Aorta (tissue), 5 donors: ENCODE measurements at places on chromosomes 13 and 19. TPM values are rescaled to one million over a fixed set of nuclear protein-coding genes. Genes with fewer than 3 reads are reported as not detected.

- H3K36me3 ChIP-seq: no peaks in the 10 kb centered on the region
- H3K4me1 ChIP-seq: peaks cover 1% of the 10 kb centered on the region
- no peaks in the 10 kb centered on the region for H3K27me3 ChIP-seq
- no peak overlapping the region for H3K27ac ChIP-seq
- no peak overlapping the region for H3K4me3 ChIP-seq
Measured at GRCh38 chr13:75770592-75771011, 134.5 kb downstream of the LMO7 start.

- DNase-seq: no peak
- no peaks in the 10 kb centered on the region for H3K4me1 ChIP-seq
- H3K4me3 ChIP-seq: no peak overlapping the region
- H3K36me3 ChIP-seq: no peaks in the 10 kb centered on the region
Measured at GRCh38 chr13:41847216-41847615, 113.7 kb downstream of the VWA8 start.

- H3K4me1 ChIP-seq: no peaks in the 10 kb centered on the region
- no peaks in the 10 kb centered on the region for H3K27me3 ChIP-seq
- H3K27ac ChIP-seq: no peak overlapping the region
- H3K36me3 ChIP-seq: no peaks in the 10 kb centered on the region
- no peak overlapping the region for H3K4me3 ChIP-seq
- no peak for DNase-seq
Measured at GRCh38 chr13:50464349-50465251, 378.9 kb downstream of the DLEU7 start.

Gene MVB12A
- 28.5 TPM for total RNA-seq

DNA sequence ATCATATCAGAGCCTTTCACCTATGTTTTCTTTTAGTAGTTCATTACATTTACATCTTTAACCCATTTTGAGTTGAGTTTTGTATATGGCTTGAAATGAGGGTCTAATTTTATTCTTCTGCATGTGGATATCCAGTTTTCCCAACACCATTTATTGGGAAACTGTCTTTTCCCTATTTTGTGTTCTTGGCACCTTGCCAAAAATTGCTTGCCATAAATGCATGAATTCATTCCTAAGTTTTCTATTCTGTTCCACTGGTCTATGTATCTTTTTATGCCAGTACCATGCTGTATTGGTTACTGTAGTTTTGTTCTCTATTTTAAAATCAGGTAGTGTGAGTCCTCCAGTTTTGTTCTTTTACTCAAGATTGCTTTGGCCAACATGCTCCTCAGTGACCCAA, 144.0 kb upstream of the OBI1 start:
- DNase-seq: no peak
- no peaks in the 10 kb centered on the region for H3K36me3 ChIP-seq
- H3K4me1 ChIP-seq: no peaks in the 10 kb centered on the region
- H3K27me3 ChIP-seq: no peaks in the 10 kb centered on the region
- no peak overlapping the region for H3K27ac ChIP-seq
- H3K4me3 ChIP-seq: no peak overlapping the region

- peaks cover 10% of the 10 kb centered on the region for H3K36me3 ChIP-seq
- no peak overlapping the region for H3K27ac ChIP-seq
Measured at GRCh38 chr13:50016444-50016843, 1.2 kb downstream of the KCNRG start.

- H3K27me3 ChIP-seq: no peaks in the 10 kb centered on the region
- DNase-seq: no peak
- no peak overlapping the region for H3K4me3 ChIP-seq
- no peaks in the 10 kb centered on the region for H3K36me3 ChIP-seq
Measured at GRCh38 chr13:47917022-47917574, 84.0 kb downstream of the SUCLA2 start.

DNA sequence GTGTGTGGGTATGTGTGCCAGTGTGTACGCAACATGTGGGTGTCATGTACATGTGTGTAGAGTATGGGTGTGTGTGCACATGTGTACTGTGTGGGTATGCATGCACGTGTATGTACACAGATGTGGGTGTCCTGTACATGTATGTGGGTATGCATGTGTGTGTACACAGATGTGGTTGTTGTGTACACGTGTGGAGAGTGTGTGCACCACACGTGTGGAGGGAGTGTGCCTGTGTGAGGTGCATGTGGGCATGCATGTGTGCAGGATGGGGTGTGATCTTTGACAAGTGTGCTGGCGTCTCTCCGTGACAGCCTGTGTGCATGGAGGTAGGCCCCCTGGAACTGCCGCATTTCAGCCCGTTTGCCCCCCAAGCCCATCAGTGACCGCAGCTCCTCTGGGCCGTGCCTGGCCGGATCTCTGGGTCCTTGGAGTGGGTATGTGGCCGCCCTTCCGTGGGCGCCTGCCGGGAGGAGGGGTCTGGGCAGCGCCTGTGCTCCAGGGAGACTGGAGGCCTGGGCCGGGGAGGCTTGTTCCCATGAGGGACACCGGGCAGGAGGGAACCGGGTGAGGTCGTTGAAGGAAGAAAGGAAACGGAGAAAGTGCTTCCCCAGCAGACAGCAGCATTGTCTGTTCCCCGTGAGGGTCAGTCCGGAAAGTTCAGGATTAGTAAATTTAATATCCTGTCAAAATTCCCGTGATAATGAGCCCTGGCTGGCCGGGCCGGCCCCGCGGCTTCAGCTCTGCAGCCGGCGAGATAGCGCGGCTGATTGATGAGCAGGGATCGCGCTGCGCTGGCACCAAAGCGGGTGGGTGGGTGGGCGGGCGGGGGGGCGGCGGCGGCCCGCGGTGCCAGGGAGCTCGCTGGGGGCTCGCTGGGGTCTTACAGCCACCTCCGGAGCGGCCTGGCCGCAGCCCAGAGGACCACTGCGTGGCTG, 91.1 kb upstream of the SOX1 start:
- H3K27ac ChIP-seq: no peak overlapping the region
- H3K4me3 ChIP-seq: no peak overlapping the region

- no peak for DNase-seq
- H3K27me3 ChIP-seq: no peaks in the 10 kb centered on the region
- no peak overlapping the region for H3K27ac ChIP-seq
- H3K4me3 ChIP-seq: no peak overlapping the region
- H3K4me1 ChIP-seq: peaks cover 3% of the 10 kb centered on the region
Measured at GRCh38 chr13:32142956-32143375, 111.4 kb downstream of the FRY start.

GRCh38 chr13:28820099-28821051, at the start of gene MTUS2:
Gene MTUS2, plus strand, starts transcription at chr13:28820339.
- no peaks in the 10 kb centered on the region for H3K4me1 ChIP-seq
- H3K4me3 ChIP-seq: peak within 1 kb of the TSS; percentile 90
- H3K36me3 ChIP-seq: no peaks in the 10 kb centered on the region
- DNase-seq: no peak
- H3K27me3 ChIP-seq: no peaks in the 10 kb centered on the region

Gene ATP4B
- not detected for total RNA-seq

DNA sequence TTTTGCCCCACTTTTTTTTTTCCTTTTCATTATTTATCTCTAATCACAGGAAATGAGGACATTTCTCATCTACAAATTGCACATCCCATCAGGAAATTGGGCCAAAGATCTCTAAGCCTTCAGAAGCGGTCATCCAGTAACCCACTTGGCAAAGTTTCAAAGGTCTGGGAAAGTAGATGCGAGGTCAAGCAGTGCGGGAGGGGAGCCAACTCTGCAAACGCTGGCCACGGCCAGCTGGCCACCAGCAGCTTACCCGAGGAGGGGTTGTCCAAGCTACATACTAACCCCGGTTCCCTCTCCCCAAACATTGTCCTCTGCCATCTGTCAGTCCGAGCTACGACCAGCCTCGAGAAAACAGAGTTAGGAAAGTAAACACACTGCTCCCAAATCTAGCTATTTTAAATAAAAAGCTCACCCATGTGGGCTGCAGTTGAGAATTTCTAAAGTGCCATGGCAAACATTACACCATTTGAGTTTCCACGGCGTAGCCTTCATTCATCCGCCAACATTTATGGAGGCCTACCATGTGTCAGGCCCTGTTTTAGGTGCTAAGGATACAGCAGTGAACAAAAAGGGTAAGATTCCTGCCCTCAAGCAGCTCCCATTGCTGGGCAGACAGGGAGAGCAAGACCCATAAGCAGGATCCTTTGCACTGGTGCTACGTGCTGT, 11.5 kb downstream of the FFAR2 start:
- no peak overlapping the region for H3K4me3 ChIP-seq
- H3K36me3 ChIP-seq: no peaks in the 10 kb centered on the region
- DNase-seq: no peak
- no peak overlapping the region for H3K27ac ChIP-seq
- no peaks in the 10 kb centered on the region for H3K4me1 ChIP-seq

Gene CD70
- total RNA-seq: 0.42 TPM

GRCh38 chr13:66530158-66530557, 700.0 kb downstream of the PCDH9 start:
- DNase-seq: no peak
- H3K27me3 ChIP-seq: no peaks in the 10 kb centered on the region
- no peak overlapping the region for H3K4me3 ChIP-seq
- H3K36me3 ChIP-seq: no peaks in the 10 kb centered on the region

Gene CGB1
- total RNA-seq: not detected

DNA sequence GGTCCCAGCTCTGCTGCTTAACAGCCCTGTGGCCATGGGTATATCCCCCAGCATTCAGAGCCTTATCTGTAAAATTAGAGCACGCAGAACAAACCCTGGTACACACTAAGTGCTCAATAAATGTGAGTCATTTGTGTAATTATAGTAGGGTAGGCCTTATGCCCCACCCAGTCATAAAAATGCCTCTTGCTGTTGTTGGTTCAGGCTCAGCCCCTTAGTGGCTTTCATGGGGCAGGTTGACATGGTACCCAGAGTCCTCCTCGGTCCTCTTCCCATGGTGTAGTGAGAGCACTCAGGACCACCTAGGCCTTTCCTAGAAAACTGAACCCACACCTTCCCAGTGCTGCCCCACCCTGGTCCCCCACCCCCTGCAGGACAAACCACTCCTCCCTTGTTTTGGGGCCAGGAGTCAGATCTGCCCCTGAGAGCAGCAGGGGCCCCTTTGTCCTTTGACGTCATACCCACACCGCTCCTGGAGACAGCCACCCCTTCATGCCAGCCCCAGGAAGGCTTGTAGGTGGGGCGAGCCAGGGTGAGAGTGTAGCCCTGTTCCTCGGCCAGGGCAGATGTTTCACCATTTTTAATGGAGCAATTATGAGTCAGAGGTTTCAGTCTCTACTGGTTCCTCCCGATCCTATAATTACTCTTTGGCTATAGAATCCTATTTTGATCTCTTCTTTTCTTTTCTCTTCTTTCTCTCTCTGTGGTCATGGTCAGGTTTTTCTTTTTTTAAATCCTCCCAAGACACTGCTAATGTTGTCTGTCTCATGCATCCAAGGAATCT, 36.8 kb downstream of the ACTN4 start:
- peak overlapping the region; percentile 99 for H3K27ac ChIP-seq
- H3K27me3 ChIP-seq: no peaks in the 10 kb centered on the region
- H3K4me1 ChIP-seq: peaks cover 7% of the 10 kb centered on the region
- peak; percentile 83 for DNase-seq
- H3K4me3 ChIP-seq: no peak overlapping the region

GRCh38 chr19:42198676-42199439, 18.6 kb downstream of the DEDD2 start:
- H3K4me1 ChIP-seq: no peaks in the 10 kb centered on the region
- H3K36me3 ChIP-seq: peaks cover 7% of the 10 kb centered on the region
- peak; percentile 58 for DNase-seq
- H3K4me3 ChIP-seq: no peak overlapping the region
- H3K27me3 ChIP-seq: no peaks in the 10 kb centered on the region
- H3K27ac ChIP-seq: no peak overlapping the region

GRCh38 chr19:33312065-33312464, 9.7 kb upstream of the CEBPA start:
- H3K27ac ChIP-seq: no peak overlapping the region
- H3K4me1 ChIP-seq: no peaks in the 10 kb centered on the region
- DNase-seq: no peak
- H3K36me3 ChIP-seq: no peaks in the 10 kb centered on the region
- H3K27me3 ChIP-seq: no peaks in the 10 kb centered on the region

GRCh38 chr13:112741185-112741755, 51.4 kb downstream of the ATP11A start:
- no peaks in the 10 kb centered on the region for H3K36me3 ChIP-seq
- no peak for DNase-seq
- no peak overlapping the region for H3K4me3 ChIP-seq
- no peaks in the 10 kb centered on the region for H3K4me1 ChIP-seq
- H3K27ac ChIP-seq: no peak overlapping the region

GRCh38 chr13:26378116-26378515, 124.2 kb downstream of the CDK8 start:
- no peak overlapping the region for H3K27ac ChIP-seq
- H3K27me3 ChIP-seq: no peaks in the 10 kb centered on the region
- H3K4me1 ChIP-seq: no peaks in the 10 kb centered on the region
- H3K4me3 ChIP-seq: no peak overlapping the region
- H3K36me3 ChIP-seq: no peaks in the 10 kb centered on the region

Gene PCDH17
- total RNA-seq: 20.8 TPM

Gene SHISA7
- not detected for total RNA-seq

DNA sequence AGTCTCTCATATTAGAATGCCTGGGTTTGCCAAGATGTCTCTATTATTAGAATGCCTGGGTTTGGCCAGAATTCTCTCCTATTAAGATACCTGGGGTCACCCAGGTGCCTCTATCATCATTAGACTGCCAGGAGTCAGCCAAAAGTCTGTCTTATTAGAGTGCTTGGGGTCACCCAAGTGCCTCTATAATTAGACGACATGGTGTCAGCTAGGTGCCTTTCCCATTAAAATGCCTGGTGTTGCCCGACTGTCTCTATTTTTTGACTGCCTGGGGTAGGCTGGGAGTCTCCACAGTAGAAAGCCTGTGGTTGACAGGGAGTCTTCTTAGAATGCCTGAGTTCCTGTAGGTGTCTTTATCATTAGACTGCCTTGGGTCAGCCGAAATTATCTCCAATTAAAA, 1536.6 kb downstream of the UQCRFS1 start:
- no peak overlapping the region for H3K4me3 ChIP-seq
- no peaks in the 10 kb centered on the region for H3K27me3 ChIP-seq
- no peaks in the 10 kb centered on the region for H3K36me3 ChIP-seq
- H3K4me1 ChIP-seq: no peaks in the 10 kb centered on the region

- no peaks in the 10 kb centered on the region for H3K27me3 ChIP-seq
- no peak overlapping the region for H3K4me3 ChIP-seq
- H3K36me3 ChIP-seq: no peaks in the 10 kb centered on the region
Measured at GRCh38 chr13:84136582-84136981, 254.3 kb upstream of the SLITRK1 start.

DNA sequence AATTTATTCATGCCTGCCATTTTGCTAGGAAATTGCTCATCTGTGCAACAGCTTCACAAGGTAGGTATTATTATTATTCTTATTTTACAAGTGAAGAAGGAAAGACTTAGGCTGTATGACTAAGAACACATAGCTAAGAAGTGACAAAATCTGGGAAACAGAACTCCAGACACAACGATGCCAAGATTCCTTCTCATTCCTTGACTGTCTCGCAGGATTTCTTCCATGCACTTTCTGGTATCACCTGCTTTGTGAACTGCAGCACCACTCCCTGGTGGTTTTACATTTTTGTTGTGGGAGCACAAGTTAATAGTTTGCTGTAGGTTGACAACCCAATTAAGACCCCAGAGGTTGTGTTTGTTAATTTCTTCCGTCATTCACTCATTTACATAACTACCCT, 188.5 kb downstream of the LACC1 start:
- no peak overlapping the region for H3K27ac ChIP-seq
- no peaks in the 10 kb centered on the region for H3K27me3 ChIP-seq
- no peak overlapping the region for H3K4me3 ChIP-seq
- no peak for DNase-seq
- no peaks in the 10 kb centered on the region for H3K4me1 ChIP-seq
- no peaks in the 10 kb centered on the region for H3K36me3 ChIP-seq

Gene GIPR
- total RNA-seq: 2.4 TPM

GRCh38 chr19:7900401-7900870, 3.2 kb upstream of the MAP2K7 start:
- no peak overlapping the region for H3K27ac ChIP-seq
- no peak overlapping the region for H3K4me3 ChIP-seq
- H3K36me3 ChIP-seq: no peaks in the 10 kb centered on the region
- H3K27me3 ChIP-seq: no peaks in the 10 kb centered on the region

Gene WTIP
- total RNA-seq: 74.0 TPM
